T-helper 2 cell (primary cell): ENCODE measurements at places on chromosomes 5 and 9.
A peak's percentile ranks its signal among the peaks of the same experiment; 100 is the strongest.

- peak; percentile 47 for DNase-seq
Measured at GRCh38 chr5:17228821-17229291, 11.4 kb downstream of the BASP1 start.

- DNase-seq = no peak
Measured at GRCh38 chr9:86801246-86801645, 146.1 kb downstream of the GAS1 start.

DNA sequence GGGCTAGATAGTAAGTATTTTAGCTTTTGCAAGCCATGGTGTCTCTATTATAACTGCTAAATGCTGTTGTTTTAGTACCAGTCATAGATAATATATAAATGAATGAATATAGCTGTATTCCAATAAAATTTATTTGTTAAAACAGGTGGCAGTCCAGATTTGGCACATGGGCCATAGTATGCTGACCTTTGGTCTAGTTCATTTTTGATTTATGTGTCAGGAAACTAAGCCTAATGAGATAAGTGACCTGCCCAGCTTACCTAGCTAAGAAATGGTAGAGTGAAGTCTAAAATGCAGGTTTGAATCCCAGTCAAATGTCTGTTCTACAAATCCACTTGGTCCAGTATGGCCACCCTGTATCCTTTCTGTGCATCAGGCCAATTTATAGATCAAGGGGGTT is 139.3 kb downstream of the ALDH1A1 start:
- DNase-seq = no peak

GRCh38 chr5:96431376-96432187 is 1.5 kb downstream of the PCSK1 start:
- no peak for DNase-seq

DNA sequence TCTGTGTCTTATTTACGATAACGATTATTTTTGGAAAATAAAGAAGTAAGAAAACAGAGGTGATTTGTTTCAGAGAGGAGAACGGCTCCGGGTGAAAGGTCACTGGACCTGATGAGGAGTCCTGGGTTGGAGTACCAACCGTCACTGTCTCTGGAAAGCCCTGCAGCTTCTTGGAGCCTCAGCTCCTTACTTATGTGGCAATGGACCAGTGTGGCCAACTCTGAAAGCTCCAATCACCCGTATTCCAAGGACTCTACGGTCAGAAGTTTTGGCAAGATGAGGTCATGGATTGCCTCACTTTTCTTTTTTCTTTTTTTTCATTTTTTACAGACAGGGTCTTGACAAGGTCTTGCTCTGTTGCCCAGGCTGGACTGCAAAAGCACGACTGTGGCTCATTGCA is 84.8 kb downstream of the KLF4 start:
- DNase-seq = no peak
